OCI-LY7 (cell line): ENCODE measurements at places on chromosomes 5 and 9.

DNA sequence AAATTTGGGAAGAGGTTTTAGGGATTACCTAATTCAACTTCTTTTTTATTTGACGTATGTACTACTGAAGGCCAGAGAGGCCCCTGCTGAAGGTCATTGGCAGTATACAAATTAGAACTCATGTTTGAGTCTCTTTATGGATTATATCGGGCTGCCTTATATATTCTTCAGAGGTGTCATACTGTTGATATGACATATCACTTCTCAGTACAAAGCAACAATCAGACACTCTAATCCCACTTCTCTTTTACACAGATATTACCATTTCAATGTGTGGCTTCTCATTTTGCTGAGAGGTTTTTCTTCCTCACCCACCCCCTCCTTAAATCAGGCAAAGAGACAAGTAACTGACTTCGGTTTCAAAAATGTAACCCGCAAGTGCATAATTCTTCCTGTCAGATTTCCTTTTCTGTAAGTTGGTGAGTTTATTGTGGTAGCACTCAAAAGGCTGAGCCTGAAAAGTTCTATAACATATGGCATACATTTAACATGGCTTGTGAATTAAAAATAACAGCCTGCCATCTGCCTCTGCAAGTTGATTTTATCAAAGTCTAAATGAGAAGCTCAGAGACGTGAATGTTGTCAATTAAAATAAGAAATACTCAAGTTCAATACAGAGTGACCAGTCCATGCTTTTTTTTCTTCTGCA, 163.6 kb upstream of the RORB start:
- no peak for DNase-seq

GRCh38 chr9:4333231-4333740, 33.4 kb upstream of the GLIS3 start:
- DNase-seq: no peak

- no peak for DNase-seq
Measured at GRCh38 chr5:37957218-37957617, 117.4 kb upstream of the GDNF start.

GRCh38 chr9:88202321-88202720, 64.0 kb upstream of the SPATA31C2 start:
- DNase-seq: no peak

- DNase-seq: peak; percentile 29
Measured at GRCh38 chr9:1837453-1838084, 177.6 kb upstream of the SMARCA2 start.

DNA sequence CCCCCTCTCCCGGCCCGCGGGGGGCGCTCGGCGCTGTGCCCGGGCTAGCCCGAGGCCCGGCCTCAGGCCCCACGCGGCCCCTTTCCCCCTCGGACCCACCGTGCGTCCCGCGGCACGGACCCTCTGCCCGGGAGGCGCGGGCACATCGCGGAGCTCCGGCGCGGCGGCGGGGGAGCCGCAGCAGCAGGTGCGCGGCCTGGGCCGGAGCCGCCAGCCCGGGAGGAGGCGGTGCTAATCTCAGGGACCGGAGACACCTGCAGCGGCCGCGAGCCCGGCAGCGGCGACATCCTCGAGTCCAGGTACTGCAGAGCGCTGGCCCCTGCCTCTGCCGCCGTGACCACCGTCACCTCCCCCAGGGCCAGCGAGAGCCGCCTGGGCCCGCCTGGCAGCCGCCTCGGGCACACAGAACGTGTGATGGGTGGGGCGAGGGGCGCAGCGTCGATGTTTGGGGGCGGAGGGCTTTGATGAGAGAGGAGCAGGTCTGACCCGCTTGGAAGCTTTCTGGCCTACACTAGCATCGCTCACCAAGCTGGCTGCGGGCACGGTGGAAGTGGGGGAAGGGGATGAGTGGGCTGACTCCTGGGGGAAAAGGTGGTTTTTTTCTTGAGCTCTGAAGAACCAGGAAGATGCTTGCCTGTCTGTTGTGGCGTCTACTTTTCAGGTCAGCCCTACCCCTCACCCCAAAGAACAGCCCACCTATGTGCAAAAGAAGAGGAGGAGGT, 524 bp downstream of the CYFIP2 start:
- DNase-seq: peak; percentile 75

GRCh38 chr5:1917830-1918487, 35.2 kb upstream of the IRX4 start:
- no peak for DNase-seq

DNA sequence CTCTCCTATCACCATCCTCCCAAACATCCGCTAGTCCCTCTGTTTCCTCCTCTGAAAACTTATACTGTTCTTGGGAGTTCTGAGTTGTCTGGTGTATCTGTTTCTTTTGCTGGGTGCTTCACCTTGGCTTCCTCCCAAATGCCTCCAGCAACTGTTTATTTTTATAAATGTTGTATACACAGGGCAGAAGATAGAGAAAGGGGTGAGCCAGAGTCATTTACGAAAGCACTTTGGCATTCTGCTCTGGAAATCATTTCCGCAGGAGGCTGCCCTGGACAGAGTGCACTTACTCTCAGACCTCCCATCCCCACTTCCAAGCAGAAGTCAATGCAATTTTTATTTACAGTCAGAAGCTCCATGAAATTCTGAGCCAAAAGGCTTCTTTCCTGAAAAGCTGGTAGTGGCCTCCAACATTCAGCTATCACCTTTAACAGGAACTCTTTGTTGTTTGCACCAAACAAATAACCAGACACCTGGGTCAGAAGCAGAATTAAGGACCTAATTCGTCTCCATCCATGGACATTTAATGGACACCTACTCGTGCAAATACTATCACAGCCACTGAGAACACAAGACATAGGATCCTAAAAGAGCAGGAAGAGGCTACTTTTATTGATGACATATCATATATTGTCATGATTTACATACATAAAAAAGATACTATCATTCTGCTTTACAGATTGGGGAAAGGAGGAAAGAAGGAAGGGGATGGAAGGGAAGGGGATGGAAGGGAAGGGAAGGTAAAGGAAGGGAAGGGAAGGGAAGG, 229.5 kb upstream of the PAPPA start:
- no peak for DNase-seq

GRCh38 chr9:136695435-136695895, 8.2 kb upstream of the AGPAT2 start:
- DNase-seq: no peak

DNA sequence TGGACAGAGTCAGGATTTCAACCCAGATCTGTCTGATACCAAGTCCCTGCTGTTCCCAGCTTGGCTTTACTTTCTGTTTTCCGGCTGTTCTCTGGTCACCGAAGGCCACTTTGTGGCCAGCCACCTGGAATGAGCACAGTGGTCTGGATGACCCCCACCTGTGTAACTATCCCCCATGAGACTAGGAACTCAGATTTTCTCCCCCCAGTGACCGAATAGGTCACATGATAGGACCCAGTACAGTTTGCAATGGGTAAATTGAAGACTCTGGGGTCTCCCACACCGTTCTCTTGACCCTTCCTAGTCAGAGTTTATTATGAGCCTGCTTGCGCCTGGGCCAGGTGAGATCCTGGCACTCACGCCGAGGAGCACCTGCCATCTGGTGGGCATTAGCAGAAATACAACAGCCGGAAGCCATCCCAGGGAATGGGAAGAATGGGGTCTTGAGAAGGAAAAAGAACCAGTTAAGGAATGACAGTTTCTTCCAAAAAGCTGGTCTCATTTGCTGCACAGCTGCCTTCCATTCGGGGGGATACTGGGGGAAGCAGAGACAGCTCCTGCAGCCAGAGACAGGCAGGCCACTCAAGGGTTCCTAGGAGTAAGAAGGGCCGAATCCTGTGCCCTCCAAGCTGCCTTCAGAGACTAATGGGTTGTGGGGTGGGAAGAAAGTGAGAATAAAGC, 7.1 kb downstream of the PHYHD1 start:
- DNase-seq: peak; percentile 70

DNA sequence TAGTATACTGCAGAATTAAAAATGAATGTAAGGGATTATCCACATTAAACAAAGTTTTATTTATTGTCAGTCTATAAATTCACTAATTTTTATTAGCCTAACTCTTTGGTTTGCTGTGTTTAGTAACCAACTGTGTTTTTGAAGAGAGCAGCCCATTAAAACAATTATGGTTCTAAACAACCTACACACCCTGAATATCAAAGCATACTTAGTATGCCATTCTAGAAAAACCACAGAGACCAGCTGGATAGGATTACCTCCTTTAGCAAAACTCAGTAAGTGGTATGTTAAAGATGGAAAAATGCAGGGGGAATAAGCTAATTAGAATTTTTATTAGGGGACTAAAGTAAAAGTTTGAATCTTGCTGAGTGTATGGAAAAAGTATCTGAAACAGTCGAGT, 1981.7 kb upstream of the NUDT12 start:
- DNase-seq: no peak

GRCh38 chr9:122200960-122201595, 27.7 kb downstream of the LHX6 start:
- no peak for DNase-seq

DNA sequence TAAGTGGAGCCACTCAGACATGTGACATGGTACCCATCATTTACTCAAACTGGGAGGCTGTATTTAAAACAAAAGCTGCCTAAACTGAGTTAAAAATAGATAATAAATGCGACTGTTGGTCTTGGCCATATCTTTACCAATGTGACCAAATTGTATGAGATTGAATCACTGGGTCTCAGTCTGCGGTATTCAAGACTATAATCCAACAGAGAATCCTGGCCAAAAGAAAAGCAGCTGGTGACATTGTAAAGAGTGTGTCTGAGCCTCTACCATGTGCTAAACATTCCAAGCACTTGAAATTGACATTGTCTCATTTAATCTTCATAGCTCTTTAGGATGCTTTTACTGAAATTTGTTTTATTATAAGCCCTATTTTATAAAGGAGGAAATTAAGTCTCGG, 282.6 kb downstream of the ZNF608 start:
- DNase-seq: no peak

DNA sequence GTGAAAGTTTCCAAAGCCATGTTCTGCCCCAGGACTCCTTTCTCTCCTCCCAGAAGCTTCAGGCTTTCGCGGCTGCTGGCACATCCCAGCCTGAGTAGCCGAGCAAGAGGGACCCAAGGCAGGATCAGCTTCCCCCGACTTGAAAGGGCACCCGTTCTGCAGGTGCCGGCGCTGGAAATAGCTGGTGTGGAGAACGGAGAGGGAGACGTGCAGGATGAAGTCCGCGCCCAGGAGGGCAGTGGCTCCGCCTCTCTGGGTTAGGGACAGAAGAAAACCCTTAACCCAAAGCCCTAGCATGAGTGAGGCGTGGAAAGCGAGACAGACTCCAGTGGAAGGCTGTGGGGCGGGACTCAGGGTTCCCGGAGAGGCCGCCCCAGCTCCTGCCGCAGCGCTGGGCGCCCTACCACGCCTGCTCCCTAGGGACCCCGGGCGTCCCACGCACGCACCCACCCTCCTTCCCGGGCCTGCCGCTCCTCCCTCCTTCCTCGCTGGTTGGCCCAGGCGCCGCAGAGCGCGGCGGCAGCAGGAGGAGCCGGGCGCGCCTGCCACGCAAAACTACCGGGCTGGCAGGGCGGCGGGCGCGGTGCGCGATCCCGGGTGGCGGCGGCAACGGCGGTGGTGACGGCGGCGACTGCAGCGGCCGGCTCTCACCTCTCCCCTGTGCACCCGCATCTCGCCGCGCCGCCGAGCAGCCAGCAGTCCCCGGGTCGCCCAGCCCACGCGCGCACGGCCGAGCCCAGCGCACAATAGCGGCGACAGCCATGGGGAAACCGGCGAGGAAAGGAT, at the start of gene SLC1A1:
Gene SLC1A1, plus strand, starts transcription at position 550 of the 786 bp plus-strand sequence. Its CDS starts 212 bp downstream, at position 762.
- DNase-seq: no peak

- peak; percentile 32 for DNase-seq
Measured at GRCh38 chr9:84953797-84954705, 284.5 kb downstream of the NTRK2 start.

- DNase-seq: peak; percentile 45
Measured at GRCh38 chr5:218457-219291, 554 bp downstream of the SDHA start.

DNA sequence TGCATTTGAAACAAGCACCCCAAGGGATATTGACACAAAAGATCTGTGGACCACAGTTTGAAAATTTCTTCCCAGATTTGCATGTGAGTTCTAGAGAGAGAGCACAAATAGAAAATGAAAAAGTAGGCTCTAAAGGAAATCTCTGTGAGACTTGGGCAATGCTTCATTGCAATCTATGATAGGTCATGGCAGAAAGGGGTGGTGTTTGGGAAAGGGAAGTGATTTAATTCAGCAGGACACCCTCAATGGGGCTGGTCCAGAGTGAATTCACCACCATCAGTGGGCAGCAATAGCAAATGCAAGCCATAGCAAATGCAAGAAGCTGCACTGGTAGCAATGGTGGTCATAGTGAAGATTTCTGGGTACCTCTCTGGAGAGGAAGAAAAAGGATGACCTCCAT, 58.1 kb downstream of the ANKRD55 start:
- no peak for DNase-seq

GRCh38 chr5:179311091-179311470, 34.2 kb downstream of the ADAMTS2 start:
- DNase-seq: no peak
